Motor neuron (in vitro differentiated cells): ENCODE measurements at places on chromosomes 6 and 20.

GRCh38 chr6:31723245-31723979 lies at the start of gene MPIG6B:
MPIG6B (plus strand) TSS chr6:31723373; CDS start chr6:31723384, 11 bp downstream.
- ATAC-seq = peak; percentile 21

- ATAC-seq = no peak
Observed at GRCh38 chr6:20182926-20183521, 29.2 kb downstream of the MBOAT1 start.

DNA sequence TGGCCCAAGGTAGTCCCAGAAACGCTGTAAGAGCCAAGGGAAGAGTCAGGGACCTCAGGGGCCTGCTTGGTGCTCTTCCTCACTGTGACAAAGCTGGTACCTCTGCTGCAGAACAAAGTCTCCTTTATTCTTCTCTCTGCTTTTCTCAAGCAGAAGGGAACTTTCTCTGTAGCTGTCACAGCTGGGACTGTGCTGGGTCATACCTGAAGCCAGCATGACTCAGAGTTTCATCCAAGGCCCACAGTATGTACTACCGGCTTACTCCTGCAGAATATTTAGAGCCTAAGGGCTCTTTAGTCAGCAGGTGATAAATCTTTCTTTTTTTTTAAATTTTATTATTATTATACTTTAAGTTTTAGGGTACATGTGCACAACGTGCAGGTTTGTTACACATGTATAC lies 183.2 kb downstream of the TINAG start:
- ATAC-seq = no peak

GRCh38 chr6:158174514-158174913 lies 6.4 kb downstream of the GTF2H5 start:
- ATAC-seq = no peak

- no peak for ATAC-seq
Observed at GRCh38 chr20:36399969-36400545, 93.9 kb downstream of the DLGAP4 start.

- peak; percentile 42 for ATAC-seq
Observed at GRCh38 chr6:53986165-53986720, 125.0 kb upstream of the MLIP start.

DNA sequence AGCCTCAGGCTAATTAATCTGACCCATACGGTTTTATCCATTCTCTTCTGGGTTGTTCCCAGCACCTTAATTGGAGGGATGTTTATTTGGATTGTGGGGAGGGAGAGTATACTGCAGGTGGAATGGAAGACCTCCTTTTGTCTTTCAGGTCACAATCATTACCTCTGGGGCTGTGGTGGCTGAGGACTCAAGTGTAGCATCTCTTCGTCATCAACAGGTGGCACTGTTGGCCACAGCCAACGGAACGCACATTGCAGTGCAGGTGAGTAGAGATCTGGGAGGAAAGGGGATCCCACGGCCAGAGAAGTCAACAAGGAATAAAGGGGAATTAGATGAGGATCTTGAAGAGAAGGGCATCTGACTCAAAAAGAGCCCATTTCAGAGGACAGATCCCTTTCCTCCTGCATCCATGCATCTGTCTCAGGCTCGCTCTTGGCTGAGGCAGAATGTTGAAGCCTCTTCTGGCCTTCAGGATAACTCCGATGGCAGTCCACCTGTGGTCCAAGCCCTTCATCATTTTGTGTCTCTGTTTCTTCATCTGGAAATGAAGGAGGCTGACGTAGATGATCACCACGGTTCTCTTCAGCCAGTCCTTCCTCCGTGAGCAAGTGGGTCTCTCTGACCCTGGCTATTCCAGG lies 3.2 kb upstream of the DEF6 start:
- ATAC-seq = peak; percentile 61

DNA sequence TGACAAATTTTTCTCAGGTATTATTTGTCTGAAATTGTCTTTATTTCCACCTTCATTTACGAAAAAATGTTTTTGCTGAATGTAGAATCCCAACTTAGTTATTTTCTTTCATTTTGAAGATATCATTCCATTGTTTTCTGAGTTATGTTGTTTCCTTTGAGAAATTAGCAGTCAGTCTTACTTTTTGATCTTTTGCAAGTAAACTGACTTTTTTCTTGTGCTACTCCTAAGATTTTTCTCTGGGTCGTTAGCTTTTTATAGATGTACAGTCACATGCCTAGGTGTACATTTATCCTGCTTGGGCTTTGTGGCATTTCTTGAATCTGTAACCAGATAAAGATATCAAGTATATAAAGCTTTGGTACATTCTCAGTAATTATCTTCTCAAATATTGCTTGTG lies 29.6 kb upstream of the ASIP start:
- no peak for ATAC-seq

GRCh38 chr6:155263373-155264063 lies at the start of gene CLDN20:
CLDN20 (plus strand) TSS chr6:155264013; CDS start chr6:155275720, 11,707 bp downstream.
- no peak for ATAC-seq

DNA sequence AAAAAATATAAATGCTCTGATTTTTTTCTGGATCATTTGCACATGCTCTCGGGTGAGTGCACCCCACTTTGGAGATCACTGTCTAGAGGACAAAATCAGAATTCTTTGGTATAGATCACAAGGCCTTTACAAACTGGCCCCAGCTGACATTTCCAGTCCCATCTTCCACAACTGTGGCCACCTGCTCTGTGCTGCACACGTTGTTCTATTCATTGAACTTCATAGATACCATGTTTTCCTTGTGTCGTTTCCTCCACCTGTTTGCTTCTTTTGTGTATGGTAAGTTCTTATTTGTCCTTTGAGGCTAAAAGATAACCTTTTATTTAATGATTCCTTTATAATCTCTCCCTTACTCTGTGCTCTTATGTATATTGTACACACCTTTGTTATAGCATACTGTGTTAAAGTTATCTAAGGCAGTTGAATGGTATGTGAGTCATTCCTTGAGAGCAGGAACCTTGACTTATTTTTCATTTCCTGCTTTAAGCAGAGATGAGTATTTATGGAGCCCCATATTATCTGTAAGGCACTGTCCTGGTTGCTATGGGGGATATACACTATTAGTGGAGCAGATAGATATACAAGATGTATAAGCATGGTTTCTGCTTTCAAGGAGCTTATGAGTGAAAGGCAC lies 12.0 kb upstream of the SLC17A5 start:
- no peak for ATAC-seq

DNA sequence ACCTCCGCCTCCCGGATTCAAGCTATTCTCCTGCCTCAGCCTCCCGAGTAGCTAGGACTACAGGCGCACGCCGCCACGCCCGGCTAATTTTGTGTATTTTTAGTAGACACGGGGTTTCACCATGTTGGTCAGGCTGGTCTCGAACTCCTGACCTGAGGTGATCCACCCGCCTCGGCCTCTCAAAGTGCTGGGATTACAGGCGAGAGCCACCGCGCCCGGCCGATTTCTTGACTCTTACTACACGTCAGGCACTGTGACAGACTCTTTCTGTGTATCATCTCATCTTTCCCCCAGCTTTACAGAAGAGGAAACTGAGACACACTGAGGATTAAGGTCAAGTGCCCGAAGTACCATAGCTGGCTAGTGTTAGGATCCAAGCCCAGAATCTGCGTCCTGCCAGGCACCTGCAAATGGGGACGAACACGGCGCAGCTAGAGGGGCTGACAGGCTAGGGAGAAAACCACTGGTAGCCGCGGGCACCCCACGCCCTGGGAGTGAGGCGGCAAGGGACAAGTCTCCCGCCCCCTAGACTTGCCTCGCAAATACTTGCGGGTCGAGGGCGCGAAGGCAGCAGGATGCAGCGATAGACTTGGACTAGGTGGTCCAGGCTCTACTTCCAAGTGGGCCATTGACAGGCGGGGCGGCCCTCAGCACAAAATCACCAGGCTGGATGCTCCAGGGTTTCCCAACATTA lies 1.1 kb upstream of the TAF8 start:
- ATAC-seq = no peak

DNA sequence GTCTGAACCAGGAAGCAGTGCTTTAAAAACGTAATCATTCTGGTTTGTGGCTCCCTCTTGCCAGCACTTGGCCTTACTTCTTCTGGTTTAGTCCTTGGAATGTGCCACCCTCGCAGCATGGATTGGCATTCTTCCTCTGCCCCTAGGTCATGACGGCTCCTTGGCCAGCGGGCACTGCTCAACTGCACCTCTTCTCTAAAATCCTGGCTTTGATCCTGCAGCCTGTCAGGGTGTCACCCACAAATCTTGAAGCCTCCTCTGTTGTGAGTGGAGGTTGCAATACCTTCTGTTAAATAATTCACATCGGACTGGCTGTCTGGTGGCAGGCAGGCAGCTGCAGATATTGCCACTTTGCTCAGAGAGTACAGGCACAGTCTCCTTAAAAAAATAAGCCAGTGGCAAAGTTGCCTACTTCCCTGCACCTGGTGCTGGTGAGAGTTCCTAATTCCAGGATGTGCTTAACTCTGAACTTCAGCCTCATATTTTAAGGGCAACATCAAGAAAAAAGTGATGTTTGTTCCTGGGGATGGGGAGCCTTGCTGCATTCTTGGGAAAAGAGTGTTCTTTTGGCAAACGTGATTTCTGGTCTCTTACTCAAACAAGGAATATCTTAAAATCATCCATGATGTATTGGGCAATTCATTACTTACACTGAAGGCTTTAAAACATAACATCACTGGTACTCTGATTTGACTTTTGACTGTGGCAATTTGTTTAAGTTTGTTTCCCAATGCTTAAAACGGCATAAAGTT lies 179.8 kb downstream of the FOXA2 start:
- ATAC-seq = no peak

GRCh38 chr6:123587838-123588545 lies 48.8 kb downstream of the TRDN start:
- ATAC-seq = no peak

GRCh38 chr6:35016502-35017321 lies 124.4 kb downstream of the TCP11 start:
- peak; percentile 41 for ATAC-seq

- peak; percentile 93 for ATAC-seq
Observed at GRCh38 chr20:45020236-45020886, 54.0 kb downstream of the STK4 start.

- no peak for ATAC-seq
Observed at GRCh38 chr20:14477125-14477524, 139.7 kb upstream of the FLRT3 start.

- no peak for ATAC-seq
Observed at GRCh38 chr6:120357447-120357846, 976.8 kb downstream of the TBC1D32 start.

GRCh38 chr20:2775139-2775538 lies 25.3 kb downstream of the CPXM1 start:
- ATAC-seq = no peak

DNA sequence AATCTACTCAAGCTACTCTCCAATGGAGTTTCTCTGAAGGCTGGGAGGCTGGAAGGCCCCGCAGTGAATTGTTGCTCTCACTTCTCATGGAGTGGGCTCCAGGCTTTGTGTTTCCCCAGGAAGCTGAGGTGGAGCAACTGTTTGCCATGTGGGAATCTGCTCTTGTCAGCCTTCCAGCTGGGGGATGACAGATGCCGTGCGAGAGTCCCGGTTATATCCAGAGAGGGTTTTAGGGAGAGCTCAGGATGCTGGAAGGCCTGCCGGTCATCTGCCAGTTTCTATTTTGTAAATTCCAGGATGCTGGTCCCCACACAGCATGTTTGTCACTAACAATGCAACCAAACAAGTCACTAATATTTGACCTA lies 98.2 kb upstream of the NAA20 start:
- no peak for ATAC-seq

DNA sequence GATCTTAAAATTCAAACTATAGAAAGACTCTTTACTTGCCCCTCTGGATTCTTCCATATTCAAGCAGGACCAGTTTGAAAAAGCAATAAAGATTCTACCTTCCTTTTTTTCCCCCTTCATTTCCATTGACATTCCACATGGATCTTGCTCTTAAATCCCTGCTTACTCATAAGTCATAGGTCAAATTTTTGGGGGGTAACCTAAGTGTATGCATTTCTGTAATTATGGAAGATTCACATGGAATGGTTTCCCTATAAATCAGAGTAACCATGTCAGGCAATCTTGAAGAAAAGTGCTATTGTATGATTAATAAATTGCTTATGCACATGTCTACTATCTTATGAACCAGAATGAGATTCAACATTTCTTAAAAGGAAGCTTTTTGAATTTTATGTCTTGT lies 551.0 kb downstream of the HAO1 start:
- ATAC-seq = no peak

DNA sequence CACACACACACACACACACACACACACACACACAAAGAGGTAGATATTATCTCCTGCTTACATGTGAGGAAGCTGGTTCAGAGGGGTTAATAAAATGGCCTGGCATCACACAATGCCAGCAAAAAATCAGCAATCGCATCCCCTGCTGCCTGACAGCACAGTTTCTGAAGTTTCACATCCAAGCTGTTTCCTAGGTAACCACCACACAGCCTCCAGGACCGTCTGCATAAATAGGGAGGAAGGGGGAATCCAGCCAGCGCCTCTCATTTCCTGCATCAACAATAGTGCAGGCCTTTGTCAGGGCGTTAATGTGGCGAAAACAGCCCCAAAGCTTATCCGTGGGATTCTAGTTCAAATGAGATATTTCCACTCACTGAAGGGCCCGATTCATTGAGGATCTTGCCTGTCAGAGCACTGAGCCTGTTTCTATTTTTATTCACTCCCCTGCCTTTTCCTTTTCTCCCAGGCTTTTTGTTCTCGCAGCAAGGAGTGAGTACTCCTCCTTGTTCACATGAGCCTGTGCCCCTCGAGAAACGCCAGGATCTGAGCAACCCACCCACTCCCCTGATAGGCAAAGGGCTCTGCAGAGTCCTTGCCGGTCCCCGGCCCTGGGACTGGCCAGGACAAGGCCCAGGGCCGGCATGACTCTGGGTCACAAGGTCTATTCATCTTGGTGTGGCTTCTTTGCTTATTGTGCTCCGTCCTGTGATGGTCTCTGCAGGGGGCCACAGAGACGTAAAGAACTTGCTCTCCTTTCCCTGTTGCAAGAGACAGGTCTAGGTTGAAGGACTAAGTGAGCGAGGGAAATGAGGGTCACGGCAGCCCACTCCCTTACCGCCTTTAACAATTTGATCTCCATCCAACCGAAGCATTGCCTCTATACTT lies 32.7 kb downstream of the TUBB2B start:
- peak; percentile 71 for ATAC-seq

- ATAC-seq = peak; percentile 29
Observed at GRCh38 chr20:19644085-19644484, 114.0 kb upstream of the RIN2 start.

- ATAC-seq = no peak
Observed at GRCh38 chr6:136669299-136669699, 119.1 kb upstream of the MAP7 start.
